Esophagus squamous epithelium (tissue), 5 donors: ENCODE measurements at places on chromosomes 6 and 20.

DNA sequence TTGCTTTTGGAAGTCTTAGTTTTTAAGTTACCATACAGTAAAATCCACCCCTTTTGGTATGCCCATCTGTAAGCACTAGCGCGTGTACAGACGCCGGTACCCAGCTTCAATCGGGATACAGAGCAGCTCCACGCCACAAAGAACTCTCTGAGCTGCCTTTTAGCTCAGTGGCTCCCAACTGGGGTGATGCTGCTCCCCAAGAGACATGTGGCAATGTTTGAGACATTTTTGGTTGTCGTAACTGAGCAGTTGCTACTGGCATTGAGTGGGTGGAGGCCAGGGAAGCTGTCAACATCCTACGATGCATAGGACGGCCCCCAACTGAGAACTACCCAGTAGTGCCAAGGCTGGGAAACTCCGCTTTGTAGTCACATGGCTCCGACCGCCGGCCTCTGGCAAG lies 73.3 kb downstream of the BMP7 start:
- DNase-seq: no peak

- no peak for DNase-seq
Observed at GRCh38 chr6:43823879-43824702, 54.1 kb downstream of the VEGFA start.

DNA sequence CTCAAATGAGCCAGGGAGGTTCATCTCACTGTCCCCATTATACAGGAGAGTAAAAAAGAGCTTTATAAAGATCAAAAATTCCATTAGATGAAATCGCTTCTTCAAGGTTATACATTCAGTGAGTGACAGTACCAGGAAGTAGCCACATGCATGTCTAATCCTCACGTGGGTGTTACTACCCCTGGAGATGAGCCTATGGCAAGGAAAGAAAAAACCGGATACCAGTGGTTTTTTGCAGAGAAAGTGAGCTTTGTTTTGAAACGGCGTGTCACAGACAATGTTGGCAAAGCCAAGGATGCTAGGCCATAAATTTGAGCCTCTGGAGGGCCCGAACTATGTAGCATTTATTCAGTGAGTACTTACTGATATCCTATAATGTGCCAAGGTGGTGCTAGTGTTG lies 215.0 kb upstream of the RIN2 start:
- DNase-seq: no peak

- DNase-seq: no peak
Observed at GRCh38 chr6:50966532-50966931, 147.9 kb downstream of the TFAP2B start.

DNA sequence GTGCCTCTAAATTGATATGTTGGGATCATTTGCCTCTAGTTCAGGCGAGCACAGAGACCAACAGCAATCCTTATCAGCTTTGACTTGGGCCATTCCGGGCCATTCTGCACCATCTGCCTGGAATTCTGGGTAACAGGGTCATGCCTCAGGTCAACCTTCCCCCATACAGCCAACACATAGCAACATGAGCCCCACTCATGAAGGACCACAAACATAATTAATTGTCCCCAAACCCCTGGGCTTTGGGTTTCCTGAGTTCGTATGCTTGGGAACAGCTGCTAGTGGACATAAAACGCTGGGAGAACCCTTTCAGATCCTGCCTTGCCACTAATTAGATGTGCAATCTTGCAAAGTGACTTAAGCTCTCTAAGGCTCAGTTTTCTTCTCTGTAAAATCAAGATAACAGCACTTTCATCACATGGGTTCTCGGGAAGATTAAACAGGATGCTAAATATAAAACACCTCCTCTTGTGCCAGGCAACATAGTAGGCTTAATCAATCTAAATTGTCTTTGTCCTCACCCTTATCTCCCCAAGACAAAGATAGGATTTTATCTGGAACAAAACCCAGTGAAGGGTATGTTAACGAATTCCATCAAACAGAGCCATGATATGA lies 426.5 kb downstream of the CD83 start:
- no peak for DNase-seq

DNA sequence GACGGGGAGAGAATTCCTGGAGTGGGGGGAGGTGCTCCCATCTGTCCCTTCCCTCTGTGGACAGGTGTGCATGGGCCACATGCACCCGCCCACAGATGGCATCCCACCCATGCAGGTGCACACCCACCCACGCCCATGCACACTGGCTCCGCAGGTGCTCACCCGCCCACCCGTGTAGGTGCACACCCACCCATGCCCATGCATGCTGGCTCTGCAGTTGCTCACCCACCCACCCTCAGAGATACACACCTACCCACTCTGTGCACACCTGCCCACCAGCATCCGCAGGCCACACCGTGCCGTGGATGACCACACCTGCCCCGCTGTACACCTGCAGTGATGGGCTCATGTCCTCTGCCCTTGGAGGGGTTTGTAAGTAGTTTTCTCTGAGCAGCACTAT lies 132.0 kb downstream of the PHACTR3 start:
- DNase-seq: no peak

DNA sequence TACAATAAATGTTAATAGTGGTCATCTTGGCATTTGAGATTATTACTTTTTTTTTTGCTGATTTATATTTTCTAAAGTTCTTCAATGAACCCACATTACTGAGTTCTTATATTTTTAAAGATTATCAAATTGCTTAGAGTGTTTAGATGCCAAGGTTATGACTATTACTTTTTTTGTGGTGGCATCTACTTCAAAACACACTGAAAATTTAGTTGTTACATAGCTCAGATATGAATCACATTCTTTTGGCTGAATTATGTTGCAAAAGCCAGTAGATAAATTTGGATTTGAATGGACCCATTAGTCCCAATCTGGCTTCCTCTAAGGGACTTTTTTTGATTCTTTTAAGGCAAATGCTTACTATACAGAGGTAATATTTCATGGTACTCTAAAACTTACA lies 8.9 kb downstream of the UTRN start:
- DNase-seq: no peak

DNA sequence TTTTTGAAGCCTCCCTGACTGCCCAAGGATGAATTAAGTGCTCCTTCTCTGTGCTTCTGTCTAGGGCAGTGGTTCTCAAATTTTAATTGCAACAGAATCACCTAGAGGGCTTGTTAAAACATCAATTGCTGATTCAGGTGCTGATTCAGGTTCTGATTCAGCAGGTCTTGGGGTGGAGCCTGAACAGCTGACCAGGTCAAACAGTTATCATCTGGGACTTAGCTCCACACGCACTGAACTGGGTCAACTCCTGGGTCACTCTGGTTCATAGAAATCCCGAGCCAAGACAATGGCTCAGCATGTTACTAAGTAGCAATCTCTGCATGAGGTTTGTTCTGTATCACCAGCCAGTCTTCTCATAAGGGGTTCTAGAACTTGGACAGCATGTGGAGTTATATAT lies 192.3 kb downstream of the GJA1 start:
- no peak for DNase-seq
